Neural progenitor cell (in vitro differentiated cells): ENCODE measurements at places on chromosomes 6 and 20. TPM values are rescaled to one million over a fixed set of nuclear protein-coding genes. Genes with fewer than 3 reads are reported as not detected.

GRCh38 chr20:62832212-62832922 is 15.5 kb downstream of the COL9A3 start:
- DNase-seq: no peak

DNA sequence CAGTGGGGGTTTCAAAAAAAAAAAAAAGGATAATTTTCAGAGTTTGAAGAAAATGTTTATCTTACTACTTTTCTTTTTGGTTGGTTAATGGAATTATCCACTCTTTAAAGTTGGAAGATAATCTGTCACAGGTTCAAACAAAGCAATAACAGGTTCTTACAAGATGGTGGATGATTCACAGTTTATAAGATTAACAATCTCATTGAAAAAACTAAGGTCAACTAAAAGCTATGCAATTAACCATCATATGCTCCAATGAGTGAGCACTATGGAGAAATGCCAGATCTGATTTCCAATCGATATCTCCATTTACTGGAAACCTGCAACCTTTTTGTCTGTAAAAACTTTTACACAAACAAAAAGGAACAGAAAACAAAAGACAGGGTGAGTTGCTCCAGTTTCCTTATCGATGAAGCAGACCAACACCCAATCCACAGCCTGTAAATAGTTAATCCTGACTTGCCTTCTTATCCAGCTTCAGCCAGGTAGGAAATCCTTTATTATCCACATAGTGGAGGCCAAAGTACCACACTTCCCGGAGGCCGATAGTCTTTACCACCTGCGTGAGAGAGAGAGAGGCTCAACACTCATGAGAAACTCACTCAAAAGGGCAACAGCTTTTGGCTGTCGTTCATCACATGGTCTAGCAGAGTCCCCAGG is 32.4 kb downstream of the EZR start:
- DNase-seq: no peak

DNA sequence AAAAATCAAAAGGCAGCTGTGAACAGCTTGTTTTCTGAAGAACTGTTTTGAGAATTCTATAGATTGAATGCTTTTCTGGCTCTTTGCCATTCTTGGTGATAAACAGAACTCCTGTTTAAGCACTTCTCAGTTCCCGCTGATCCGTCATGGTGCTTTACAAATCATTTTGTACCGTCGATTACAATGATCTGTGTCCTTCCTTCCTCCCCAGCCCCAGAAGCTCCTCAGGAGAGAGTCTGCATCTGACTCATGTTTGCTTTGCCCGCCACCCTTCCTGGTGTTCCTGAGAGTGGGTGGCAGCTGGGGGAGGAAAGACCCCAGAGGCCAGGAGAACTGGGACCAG is 538.6 kb upstream of the MARCKS start:
- DNase-seq: no peak

TMEM74B gene
- total RNA-seq: 2.5 and 4.2 TPM in 2 replicates

DNA sequence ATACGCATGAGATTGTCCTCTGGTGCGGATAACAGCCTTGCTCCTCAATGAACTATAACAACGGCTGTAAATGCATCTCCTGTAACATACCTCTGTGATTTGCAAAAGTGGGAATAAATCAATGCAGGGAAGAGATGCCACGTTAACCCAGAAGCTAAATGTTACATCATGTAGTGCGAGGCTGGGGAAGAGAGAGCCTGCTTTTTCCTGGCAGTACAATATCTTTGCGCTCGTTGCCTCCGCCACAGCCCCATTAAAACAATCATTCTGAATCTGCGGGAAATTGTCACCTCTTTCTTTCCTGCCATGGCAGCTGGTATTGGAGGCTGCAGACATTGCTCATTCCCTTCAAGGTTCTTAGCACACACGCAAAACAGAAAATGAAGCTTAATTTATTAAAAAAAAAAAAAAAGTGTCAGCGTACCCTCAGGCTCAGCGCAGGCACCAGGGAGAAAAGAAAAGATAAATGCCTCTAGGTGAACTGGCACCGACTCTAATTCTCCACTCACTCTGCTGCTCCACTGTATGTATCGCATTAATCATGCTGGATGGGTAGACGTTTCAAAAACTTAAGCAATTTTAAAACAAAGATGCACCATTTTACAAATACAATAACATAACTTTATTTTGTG is 70.2 kb upstream of the TFB1M start:
- DNase-seq: no peak

LAMA5 gene
- total RNA-seq: 12.1 and 63.9 TPM in 2 replicates

GRCh38 chr20:44208770-44209169 is 1.8 kb downstream of the OSER1 start:
- no peak for DNase-seq

DNA sequence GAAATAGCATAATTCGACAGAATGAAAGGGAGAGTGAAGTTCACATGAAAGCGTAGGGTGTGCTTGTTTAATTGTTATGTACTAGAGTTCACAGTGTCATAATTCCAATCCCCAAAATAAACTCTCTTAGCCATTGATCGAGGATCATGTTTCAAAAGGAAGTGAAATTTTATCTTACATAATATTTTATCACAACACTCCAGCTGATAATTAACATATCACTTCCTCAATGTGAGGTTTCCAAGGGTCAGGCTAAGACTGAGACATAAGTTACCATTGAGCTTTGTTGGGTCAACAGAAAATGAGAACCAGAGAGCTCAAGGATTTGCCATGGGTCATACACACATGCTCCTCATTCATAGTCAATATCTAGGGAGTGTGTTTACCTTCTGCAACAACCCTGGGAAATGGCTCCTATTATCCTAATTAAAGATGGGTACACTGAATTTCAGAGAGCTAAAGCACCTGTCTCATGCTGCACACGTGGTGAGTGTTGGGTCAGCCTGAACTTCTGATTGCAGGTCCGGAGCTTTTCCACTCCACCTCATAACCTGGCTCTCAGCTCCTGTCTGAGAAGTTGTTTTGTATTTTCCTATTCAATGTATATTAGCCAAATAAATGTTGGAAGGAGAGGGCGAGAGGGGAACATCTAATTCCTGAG is 3.0 kb downstream of the GSTA2 start:
- DNase-seq: no peak

C6orf58 gene
- not detected in 2 replicates for total RNA-seq

DNA sequence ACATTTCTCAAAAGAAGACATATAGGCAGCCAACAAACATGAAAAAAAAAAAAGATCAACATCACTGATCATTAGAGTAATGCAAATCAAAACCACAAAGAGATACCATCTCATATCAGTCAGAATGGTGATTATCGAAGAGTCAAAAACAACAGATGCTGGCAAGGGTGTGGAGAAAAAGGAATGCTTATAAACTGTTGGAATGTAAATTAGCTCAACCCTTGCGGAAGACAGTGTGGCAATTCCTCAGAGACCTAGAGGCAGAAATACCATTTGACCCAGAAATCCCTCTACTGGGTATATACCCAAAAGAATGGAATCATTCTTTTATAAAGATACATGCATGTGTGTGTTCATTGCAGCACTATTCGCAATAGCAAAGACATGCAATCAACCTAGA is 303.8 kb upstream of the THEMIS start:
- DNase-seq: no peak

DNA sequence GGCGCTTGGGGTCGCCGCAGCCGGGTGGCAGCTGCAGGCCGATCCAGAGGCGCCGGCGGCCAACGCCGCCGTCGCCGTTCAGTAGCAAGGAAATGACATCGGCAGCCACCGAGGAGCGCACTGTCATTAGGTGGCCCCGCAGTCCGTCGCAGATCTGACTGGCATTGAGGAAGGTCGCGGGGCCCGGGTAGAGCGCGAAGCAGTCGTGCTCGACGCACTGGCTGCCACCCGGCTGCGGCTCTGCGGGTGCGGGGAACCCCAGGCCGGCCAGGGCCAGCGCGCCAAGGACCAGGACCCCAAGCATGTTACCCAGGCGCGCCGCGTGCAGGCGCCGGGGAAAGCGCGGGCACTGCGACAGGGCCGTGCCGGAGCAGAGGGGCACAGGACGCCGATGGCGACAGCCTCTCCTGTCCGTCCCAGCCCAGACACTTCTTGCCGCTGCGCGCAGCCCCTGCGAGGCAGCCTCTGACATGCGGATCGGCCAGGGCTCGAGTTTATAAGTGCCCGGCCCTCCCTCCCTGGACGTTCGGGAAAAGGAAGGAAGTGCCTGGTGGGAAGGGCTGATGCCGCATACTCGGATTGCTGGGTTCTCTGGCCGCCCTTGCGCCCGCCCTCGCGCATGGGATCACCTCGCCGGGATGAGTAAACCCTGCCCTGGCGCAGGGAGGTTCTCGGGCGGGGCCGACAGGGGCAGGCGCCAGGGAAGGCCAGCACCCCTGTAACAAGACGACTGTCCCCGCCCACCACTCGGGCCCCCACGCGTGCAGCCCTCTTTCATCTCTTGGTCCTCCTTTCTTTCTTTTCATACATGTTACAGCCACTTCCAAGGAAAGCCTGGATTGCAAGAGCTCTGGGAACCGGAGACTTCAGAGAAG is at the start of gene THBD:
Gene THBD, minus strand, starts transcription at position 472 of the 875 bp plus-strand sequence. Its CDS starts 168 bp downstream, at position 304.
- DNase-seq: peak; percentile 64

- DNase-seq: no peak
Measured at GRCh38 chr6:45009576-45009975, 318.6 kb upstream of the RUNX2 start.

- DNase-seq: no peak
Measured at GRCh38 chr6:18515767-18516166, 128.6 kb downstream of the RNF144B start.

DNA sequence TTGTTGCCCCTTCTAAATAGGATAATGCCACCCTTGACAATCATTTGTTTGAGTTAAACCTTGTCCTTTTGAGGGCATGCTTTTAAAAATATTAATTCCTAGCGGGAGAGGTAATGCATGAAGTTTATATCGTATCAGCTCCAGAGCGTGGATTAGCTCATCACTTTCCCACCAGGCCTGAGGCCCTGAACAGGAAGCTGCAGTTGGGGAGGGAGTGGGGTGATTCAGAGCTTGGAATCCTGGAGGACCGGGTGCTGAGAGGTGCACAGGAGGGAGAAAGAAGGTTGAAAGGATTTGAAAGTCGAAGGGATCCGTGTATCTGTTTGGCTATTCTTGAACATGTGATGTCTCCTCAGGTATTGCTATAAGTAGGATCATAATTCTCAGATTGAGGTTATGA is 25.0 kb downstream of the ZDHHC14 start:
- no peak for DNase-seq

GRCh38 chr6:155084431-155085123 is 89.5 kb downstream of the TIAM2 start:
- DNase-seq: no peak

SPTLC3 gene
- total RNA-seq: 2.3 and 4.2 TPM in 2 replicates

EDN1 gene
- total RNA-seq: 0.93 and 2.9 TPM in 2 replicates

DNA sequence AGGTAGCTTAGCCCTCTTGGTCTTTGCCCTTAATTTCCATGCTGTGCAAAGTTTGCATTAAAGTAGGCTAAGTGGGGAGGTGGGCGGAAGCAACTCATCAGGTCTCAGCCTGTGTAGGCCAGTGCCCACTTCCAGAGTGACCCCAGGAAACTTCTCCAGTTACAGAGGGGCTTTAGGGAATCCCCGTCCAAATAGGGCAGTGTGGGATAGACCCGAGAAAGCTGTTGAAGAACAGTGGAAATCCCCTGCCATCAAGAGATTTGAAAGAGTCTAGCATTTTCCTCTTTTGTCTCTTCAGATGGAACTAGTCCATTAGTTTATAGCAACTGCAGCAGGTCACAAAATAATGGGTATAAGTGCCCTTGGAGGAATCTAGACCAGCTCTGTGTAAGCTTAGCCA is 20.2 kb downstream of the SF3B5 start:
- DNase-seq: no peak

BCAS1 gene
- not detected in 2 replicates for total RNA-seq

SIRPA gene
- 5.1 and 7.8 TPM in 2 replicates for total RNA-seq

PTCRA gene
- not detected in 2 replicates for total RNA-seq

DNA sequence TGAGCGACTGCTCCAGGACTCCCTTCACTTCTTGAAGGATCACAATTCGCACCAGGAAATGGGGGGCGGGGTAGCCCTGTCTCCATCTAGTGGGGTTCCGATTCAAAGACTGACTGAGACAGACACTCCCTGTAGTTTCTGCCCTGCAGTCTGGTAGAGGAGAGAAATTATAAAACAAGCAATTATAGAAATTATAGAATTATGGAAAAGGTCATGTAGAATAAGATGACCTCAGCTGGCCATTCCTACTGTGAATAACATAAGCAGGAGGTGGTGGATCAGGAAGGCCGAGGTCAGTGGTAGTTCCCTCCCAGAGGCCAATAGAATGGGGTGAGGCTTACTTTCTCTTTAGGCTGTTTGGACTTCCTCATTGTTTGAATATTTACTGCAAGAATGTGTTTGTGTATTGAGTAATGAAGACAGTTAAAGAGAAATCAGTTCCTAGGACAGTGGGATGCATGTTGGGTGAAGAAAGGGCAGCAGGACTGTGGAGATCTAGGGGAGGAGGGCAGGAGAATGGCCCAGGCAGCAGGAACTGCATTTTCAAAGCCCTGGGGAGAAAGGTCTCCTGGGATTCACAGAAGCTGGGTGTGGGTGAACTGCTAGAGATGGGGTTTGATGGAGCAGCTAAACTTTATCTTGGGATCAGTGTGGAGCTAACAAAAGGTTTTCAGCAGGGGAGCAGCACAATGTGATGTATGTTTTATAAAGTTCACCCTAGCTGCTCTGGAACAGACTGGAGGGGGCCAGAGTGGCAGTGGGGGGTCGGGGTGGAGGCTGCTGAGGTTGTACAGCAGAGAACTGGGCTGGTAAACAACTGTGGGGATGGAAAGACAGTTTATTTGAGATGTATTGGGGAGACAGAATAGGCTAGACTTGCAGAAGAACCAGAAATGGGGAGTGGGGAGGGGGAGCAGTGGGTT is 2.1 kb downstream of the ZNF341 start:
- DNase-seq: no peak

DNA sequence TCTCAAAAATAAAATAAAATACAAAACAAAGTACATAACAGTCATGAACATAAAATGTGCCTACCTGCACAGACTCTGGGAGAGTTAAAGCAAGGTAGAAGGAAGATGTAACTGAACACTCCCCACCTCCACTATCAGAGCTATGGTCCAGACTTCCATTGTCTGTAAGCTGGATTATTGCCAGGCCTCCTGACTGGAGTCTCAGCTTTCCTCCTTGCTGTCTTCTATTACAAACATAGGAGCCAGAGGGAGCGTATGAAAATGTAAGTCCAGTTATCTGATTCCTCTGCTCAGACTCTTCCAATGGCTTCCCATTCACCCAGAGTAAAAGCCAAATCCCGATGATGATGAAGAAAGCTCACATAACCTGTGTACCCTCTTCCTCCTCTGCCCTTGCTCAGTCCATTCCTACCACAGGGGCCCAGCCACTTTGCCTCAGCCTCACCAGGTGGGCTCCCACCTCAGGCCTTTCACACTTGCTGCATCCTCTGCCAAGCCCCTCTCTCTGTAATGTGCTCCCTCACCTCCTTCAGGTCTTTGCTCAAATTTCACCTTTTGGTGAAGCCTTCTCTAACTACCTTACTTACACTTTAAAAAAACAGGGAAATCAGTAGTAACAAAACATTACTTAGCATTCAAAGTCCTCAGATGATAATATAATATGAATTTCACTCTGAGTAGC is 194.1 kb downstream of the RIMS1 start:
- no peak for DNase-seq

GRCh38 chr6:101226677-101227135 is 166.8 kb upstream of the GRIK2 start:
- peak; percentile 72 for DNase-seq

GRCh38 chr6:69926745-69927144 is 60.4 kb downstream of the COL19A1 start:
- DNase-seq: no peak
